ENCODE measurements at places on chromosomes 7 and 10.

GRCh38 chr7:23712368-23713284 lies 2.6 kb downstream of the STK31 start:
- DNase-seq, result no peak

GRCh38 chr7:120160166-120160565 lies 112.8 kb upstream of the KCND2 start:
- DNase-seq, result no peak

DNA sequence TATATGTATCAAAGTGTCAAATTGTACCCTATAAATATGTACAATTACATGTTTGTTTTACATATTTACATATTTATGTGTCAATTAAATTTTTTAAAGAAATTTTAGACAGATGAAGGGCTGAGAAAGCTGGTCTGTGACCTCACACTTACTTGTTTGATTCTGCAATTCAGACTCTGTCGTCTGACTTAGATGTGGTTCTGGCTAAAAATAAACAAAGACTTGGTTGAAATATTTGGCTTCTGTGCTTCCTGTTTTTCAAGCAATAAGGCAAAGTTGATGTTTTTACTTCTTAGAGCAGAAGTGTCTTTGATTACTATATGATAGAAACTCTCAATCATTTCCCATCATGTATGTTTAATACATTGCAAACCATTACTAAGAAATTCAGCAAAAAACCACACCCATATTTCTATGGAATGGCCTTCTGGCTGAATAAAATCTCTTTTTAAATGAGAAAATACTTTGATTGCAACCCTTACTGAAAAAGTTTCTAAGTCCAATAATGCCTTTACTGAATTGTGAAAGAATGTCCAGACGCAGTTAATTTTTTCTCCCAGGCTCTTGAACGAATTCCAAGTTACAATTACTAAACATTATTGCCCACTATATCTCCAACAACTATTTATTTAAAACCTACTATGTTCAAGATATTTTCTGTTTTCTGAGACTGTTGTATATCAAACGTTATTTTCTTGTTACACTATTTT lies 59.5 kb upstream of the PRKG1 start:
- DNase-seq, result no peak

GRCh38 chr10:110445871-110446270 lies 51.8 kb upstream of the DUSP5 start:
- DNase-seq, result no peak

GRCh38 chr7:83739527-83739926 lies 90.6 kb upstream of the SEMA3E start:
- DNase-seq, result no peak

GRCh38 chr10:3981300-3981699 lies 196.3 kb upstream of the KLF6 start:
- DNase-seq, result no peak

DNA sequence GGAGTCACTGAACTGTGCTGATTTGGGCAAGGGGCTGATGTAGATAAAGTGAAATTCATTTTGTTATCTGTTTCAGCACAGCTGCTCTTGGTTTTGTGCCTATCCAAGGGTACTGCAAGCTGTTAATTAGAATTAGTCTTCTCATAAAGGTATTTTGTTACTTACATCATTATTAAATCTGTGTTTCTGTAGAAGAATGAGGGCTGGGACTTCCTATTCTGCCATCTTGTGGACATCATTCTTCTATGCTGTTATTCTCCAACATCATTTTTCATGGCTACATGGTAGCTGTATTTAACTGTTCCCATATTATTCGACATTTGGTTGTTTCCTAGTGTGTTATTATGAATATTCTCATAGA lies 76.2 kb upstream of the CCDC71L start:
- DNase-seq, result no peak

DNA sequence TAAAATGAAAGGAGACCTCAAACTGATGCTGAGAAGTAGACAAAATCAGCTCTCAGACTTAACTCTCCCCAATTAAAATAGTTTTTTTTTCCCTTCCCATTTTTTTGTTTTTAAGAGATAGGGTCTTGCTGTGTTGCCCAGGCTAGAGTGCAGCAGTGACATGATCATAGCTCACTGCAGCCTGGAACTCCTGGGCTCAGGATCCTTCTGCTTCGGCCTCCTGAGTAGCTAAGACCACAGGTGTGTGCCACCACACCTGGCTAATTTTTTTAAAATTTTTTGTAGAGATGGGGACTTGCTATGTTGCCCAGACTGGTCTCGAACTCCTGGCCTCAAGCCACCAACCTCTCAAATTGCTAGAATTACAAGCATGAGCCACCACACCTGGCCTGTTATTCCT lies 61.1 kb downstream of the NHLRC2 start:
- no peak for DNase-seq

GRCh38 chr7:93575555-93576399 lies 1.3 kb upstream of the CALCR start:
- no peak for DNase-seq

DNA sequence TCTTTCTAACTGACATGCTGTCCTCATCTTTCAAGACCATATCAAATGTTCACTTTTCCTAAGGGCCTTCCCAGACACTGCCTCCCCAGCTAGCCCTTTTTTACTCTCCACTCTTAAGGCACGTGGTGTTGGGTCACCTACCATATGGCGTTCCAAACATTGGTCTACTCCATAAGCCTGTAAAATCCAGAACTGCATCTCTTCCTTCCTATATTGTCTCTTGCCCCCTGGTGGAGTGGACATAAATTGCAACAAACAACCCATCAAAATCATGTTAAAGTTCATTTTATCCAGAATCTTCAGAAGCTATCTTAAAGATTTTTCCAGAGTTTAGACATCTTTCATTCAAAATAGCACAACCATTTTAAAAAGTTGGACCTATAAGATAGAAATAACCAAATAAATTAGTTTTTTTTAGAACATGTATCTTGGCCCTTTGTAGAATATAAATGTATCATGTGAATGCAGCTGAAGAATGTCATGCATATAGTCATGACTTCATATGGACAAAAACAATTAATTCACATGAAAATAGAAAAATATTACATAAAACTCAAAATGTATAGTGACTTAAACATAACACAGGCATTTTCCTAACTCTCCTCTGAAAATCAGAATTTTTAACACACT lies 180.6 kb upstream of the CHRM2 start:
- DNase-seq, result no peak

GRCh38 chr7:157570531-157571200 lies 233.9 kb downstream of the DNAJB6 start:
- no peak for DNase-seq

GRCh38 chr7:1531263-1531978 lies 919 bp downstream of the MAFK start:
- no peak for DNase-seq

- no peak for DNase-seq
Observed at GRCh38 chr7:157263156-157263555, 73.6 kb upstream of the DNAJB6 start.

DNA sequence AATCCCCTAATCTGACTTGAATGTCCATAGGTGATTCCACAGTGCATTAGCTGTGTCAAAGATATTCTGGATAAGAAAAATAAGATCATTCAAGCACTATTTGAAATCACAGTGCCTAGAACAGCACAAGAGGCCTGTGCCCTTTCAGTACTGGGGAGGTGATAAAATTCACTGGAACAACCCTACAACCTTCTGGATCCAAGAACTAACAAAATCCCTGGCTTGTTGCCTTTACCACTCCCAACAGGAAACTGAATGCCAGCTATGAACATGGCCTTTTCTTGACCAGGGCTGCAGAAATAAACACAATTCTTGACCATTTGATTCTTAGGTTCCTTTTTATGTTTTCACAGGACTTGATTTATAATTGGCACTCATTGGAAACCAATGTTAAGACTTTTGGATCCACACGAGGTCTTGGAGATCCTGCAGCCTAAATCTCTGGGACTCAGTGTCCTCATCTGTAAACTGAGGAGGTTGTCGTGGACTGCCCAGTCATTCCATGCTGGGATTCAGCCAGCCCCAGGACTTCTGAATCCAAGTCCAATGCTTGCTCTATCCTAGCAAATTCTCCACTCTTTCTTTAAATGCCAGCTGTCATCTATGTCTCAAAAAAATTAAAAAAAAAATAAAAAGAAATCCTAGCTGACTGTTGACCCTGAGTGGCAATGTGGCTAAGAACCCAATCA lies 624.7 kb downstream of the KCNMA1 start:
- no peak for DNase-seq

DNA sequence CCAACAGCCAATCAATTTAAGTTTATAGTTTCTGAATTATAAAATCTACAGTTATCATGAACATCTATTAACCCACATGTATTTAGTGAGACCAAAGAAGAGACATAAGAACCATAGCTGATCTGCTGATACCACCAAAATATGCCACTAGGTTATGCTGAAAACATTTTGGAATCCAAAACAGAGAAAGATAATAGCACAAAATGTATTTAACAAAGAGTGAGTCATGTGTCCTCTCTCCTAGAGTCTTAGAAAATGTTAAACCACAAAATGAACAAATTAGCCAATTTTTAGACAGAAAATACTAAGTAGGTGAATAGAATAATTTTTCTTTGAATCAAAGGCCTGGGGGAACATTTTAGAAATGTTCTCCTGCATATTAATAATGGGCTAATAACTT lies 527.5 kb downstream of the GPAM start:
- DNase-seq, result no peak

GRCh38 chr7:83449781-83450180 lies 199.2 kb downstream of the SEMA3E start:
- DNase-seq, result no peak

DNA sequence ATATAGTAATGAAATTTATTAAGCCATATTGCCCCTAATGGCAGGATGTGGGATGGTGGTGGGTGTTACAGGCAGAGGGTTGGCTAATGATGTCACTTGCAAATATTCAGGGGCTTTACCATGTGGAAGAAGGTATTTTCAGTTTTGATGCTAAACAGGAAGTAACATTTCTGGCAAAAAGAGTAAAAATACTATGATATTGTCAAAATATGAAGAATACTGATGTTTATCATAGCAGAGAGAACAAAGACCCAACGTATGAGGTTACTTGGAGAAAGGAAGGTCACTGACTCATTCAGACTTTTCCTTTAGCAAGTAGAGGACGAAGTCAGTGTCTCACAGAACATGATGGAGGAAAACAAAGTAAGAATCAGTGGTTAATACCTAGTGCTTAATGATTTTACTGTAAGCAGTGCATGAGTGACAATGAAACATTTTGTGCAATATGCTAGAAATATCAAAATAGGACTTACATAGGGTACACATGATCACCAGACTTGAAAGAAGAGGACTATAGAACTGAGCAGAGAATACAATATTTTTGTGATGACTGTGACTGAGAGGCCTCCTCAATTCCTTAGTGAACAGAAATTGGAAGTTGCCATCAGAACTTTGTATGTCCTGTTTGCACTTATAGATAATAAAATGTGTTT lies 89.7 kb upstream of the STEAP4 start:
- DNase-seq, result no peak

DNA sequence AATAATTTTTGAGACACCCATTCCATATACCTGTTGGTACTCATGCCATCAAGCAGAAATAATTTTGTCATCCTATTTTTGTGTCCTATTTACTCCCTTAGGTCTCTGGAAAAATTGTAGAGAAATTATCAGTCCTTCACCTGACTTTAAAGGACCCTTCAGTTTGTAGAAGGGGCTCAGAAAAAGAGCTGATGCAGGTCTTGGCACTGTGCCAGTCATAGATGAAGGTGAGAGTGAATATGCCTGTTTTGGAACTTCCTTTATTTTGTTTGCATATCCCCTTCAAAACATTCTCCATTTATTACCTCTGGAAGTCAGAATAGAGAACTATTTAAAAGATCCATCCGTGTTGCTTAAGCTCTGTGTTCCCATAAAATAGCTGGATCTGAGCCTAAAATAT lies 321.0 kb upstream of the TPK1 start:
- DNase-seq, result no peak

DNA sequence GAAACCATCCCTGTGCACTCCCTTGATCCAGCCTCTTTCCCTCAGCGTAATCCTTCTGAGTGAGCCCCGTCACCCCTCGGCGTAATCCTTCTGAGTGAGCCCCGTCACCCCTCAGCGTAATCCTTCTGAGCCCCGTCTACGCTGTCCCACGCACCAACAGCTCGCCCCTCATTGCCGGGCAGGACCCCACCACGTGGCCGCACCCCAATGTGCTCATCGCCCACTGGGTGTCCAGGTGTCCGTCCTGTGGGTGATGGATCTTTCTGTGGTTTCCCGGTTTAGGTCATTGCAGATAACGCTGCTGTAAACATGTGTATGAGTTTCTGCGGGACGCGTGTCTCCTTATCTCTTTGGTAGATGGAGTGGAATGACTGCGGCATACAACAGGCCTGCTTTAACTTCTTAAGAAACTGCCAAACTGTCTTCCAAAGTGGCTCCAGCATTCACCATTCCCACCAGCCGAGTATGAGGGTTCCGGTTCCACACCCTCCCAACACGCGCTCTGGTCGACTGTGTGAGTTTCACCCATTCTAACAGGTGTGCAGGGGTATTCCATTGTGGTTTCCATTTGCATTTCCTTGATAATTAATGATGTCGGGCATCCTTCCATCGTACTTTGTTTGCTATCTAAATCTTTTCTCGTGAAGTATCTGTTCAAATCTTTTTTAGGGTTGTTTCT lies 42.1 kb upstream of the NKX6-2 start:
- DNase-seq, result no peak

GRCh38 chr7:38311329-38311937 lies 38.0 kb upstream of the TARP start:
- no peak for DNase-seq

DNA sequence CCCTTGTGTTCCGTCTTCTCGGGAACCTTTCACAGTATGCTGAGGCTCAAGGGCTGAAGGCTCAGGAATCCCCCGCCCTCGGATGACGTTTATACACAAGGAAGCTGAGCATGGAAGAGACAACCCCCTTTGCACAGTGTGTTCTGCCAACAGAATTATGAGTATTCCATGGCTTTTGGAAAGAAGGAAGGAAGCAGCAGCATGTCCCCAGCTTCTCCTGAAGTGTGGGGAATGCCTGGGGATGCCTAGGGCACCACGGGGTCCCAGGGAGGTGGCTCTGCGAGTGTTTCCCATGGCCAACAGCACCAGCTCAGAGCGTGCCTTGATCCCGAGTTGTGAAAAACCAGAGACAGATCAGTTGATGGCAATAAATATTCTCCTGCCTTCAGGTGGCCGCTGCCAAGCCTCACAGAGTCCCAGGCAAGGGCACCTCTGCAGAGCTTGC lies 88.8 kb upstream of the DDC start:
- no peak for DNase-seq

DNA sequence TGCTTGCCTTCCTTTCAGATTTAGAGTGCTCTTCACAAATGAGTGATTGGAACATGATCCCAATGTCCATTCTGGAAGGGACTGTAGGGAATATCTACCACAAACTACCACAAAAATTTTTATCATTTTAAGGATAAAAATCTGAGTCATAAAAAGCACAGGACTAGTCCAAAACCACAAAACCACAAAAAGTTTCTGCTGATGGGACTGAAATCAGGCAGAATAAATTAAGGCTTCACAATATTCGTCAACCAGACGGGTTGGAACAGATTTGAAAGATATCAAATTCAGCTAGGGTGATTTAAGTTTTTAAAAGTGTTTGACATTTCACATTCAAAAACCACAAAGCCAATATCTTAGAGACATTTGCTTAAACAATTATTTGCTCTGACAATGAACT lies 100.1 kb upstream of the PTN start:
- no peak for DNase-seq
